ENCODE measurements at places on chromosomes 11 and 22.

DNA sequence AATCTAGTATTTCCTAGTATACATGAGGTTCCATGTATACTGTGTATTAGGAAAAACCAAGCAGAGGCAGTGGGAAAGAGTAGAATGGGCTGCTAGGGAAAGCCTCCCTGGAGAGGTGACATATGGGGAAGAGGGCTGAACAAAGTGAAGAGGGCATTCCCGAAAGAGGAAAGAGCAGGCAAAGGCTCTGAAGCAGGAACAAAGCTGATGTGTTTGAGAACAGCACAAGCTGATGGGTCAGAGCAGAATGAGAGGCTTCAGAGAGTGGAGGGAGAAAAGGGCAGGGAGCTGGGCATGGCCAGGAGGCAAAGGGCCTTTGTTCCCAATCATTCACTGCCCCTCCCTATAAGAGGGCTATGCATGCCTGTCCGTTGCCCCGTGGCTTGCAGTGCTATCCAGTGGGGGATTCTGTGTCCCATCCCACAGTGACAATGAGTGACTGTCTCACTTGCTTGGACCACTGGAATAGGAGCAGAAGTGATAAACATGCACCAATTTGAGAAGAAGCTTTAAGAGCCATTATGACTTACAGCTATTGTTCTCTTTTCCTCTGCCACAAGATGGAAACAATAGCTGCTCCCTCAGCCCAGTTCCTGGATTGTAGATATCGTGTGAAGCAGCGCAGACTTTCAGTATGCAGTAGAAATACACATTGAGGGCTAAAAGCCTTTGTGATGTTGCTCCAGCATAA, 39.6 kb downstream of the GALNT18 start:
- DNase-seq = no peak

DNA sequence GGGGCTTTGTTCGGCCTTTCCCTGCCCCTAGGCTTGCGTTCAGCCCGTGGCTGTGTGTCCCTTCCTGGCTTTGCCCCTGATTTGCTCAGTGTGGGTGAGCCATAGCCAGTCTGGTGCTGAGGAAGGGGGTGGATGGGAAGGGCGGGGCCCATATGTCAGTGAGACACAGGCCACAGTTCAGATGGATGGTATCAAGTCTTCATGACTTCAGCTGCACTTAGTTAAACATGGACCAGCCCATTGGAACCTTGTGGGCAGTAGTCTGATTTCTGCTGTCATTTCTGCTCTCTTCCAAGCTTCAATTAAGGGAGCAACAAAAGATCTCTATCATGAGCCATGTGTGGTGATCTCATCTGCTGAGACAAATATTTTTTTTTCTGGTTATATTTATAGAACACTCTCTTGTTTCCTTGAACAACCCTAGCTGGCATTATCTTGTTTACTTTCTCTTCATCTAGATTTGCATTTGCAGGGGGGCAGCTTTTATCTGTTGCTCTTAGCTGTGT, 21.6 kb upstream of the PEX26 start:
- DNase-seq = no peak

GRCh38 chr11:96084610-96085318, 160.9 kb upstream of the MTMR2 start:
- DNase-seq = no peak

GRCh38 chr11:134447696-134448095, 35.7 kb upstream of the B3GAT1 start:
- DNase-seq = no peak

GRCh38 chr11:9285850-9286587, 20.9 kb upstream of the DENND5A start:
- no peak for DNase-seq

DNA sequence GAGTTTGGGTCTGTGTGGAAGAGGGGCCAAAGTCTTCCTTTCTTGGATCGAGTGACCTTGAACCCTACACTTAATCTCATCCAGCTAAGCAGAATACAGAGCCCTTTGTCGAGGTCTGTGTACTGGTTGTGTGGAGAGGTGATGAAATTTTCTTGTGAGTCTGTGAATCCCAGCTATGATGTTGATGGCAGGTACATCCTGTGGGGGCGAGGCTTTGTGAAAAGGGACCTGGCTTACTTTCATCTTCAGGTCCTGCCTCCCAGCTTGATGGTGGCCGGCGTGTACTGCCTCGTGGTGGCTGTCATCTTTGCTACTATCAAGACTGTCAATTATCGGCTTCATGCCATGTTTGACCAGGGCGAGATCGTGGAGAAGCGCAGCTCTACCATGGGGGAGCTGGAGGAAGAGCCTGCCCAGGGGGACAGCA, 1.0 kb downstream of the PCNX3 start:
- DNase-seq = no peak

GRCh38 chr22:30490399-30490798, 15.1 kb downstream of the SEC14L4 start:
- no peak for DNase-seq

- DNase-seq = peak; percentile 14
Observed at GRCh38 chr11:101797335-101797734, 117.5 kb upstream of the CEP126 start.

GRCh38 chr11:9803685-9804418, 140.0 kb downstream of the SWAP70 start:
- DNase-seq = peak; percentile 31

GRCh38 chr11:2159536-2160413, 1.2 kb downstream of the INS start:
- DNase-seq = no peak

DNA sequence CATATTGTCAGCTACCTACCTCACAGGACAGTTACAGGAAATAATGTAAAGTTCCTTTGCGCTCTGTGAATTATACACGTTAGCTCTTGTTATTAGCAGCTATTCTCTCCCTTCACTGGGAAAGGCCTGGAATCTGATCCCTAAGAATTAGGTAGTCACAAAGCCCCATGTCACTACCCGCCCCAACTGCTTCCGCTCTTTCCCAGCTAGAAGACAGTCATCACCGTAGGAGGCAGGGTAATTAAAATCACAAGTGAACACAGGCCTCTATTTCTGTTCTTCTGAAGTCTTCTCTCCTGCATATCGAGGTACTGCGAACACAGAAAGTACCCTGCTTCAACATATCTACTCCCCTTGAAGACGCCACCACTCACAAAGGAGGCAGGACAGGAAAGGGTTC, 12.6 kb upstream of the AHNAK start:
- no peak for DNase-seq

DNA sequence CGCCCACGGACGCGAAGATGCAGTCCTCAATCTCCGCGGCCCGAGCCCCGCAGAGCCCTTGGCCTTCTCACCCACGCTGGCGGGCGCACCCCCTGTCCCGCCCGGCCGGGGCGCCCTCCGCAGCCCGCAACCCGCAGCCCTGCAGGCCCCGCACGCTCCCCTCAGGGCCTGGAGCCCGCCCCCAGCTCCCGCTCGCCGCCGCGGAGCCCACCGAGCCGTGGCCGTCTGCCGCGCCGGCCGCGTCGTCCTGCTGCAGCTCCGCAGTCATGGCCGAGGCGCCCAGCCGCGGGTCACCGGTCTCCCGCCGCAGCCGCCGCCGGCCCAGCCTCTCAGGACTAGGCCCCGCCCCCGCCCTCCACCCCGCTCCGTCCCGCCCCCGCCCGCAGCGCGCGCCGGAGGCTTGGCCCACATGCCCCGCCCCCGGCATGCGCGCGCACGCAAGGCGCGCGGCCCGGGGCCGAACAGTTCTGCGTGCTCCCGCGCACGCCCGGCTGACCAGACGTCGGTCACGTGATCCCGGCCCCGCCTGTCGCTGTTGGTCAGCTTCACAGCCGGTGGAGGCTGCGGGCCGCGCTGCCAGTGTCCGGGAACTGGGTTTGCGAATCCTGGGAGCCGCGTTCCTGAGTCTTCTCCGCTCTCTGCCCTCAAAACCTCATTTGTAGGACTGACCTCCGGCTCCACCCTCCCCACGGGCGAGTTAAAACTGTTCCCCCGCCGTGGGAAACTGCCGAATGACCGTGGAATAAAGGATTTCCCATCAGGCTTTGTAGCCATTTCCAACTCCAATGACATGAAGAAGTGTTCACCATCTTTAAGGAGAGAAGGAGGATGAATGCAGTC, at the start of gene USP28:
Gene USP28, minus strand, starts transcription at position 339 of the 840 bp plus-strand sequence. Its CDS starts 71 bp downstream, at position 268.
- peak; percentile 94 for DNase-seq

DNA sequence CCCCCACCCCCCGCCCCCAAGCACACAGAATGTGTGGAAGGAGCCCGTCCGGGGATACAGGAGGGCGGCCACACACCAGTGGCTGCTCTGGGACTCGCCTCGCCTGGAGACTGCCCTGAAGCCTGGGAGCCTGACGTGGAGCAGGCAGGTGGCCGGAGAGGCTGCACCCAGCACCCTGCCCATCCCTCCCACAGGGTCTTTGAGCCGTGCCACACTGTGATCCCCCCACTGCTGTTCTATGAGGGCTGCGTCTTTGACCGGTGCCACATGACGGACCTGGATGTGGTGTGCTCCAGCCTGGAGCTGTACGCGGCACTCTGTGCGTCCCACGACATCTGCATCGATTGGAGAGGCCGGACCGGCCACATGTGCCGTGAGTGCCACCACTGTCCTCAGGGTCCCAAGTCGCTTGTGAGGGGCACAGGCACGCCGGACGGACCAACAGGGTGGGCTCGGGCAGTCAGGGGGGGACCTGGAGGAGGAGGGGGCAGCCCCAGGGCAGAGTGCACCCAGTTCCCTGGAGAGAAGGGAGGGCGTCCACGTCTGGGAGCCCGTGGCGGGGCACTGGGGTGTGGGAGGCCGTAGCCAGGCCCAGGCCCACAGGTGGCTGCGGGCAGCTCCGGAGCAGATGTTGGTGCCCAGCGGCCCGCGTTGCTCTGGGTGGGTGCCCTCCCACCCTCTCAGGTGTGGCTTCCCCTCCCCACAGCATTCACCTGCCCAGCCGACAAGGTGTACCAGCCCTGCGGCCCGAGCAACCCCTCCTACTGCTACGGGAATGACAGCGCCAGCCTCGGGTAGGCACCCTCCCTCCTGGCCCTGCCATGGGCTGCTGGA, 27.0 kb upstream of the MUC5B start:
- DNase-seq = no peak

GRCh38 chr11:19328586-19329311, 88.0 kb upstream of the E2F8 start:
- DNase-seq = no peak

- peak; percentile 50 for DNase-seq
Observed at GRCh38 chr22:17576470-17576869, 13.2 kb downstream of the SLC25A18 start.

DNA sequence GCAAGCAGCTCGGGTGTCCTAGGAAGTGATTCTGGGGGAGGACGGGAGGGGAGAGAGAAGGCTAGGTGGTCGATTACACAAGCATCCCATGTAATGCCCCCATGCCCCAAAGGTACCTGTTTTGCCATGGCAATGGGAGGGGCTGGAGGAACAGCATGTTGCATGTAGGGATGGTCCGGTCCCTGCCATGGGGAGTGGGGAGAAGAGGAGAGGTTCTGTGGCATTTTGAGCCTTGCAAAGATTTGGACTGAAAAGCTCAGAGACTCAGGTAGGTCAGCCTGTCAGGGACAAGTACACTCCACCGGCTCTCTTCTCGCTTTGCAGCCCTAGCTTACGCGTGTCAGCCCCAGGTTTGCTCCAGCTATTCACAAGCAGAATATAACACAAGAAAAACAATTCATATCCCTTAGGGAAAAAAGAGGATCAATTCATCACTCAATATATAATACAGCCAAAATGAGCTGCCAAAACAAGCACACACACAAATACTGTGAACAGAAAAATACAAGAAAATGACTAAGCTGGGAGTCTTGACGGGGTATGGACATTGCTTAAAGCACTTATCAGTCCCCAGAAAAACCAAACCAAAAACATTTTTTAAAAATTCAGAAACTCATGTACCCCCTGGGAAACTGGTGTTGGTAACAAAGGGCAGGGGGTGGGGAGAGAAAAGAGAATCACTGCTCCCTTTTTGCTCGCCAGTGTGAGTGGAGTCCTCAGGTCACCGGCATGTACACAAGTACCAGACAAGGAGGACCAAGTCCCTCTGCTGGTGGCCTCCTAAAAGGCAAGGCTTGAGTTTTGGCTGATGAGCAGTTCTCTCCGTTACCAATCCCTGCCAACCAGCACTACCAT, 21.6 kb downstream of the APOL5 start:
- no peak for DNase-seq

GRCh38 chr11:121557348-121557747, 104.6 kb upstream of the SORL1-AS1 start:
- no peak for DNase-seq

DNA sequence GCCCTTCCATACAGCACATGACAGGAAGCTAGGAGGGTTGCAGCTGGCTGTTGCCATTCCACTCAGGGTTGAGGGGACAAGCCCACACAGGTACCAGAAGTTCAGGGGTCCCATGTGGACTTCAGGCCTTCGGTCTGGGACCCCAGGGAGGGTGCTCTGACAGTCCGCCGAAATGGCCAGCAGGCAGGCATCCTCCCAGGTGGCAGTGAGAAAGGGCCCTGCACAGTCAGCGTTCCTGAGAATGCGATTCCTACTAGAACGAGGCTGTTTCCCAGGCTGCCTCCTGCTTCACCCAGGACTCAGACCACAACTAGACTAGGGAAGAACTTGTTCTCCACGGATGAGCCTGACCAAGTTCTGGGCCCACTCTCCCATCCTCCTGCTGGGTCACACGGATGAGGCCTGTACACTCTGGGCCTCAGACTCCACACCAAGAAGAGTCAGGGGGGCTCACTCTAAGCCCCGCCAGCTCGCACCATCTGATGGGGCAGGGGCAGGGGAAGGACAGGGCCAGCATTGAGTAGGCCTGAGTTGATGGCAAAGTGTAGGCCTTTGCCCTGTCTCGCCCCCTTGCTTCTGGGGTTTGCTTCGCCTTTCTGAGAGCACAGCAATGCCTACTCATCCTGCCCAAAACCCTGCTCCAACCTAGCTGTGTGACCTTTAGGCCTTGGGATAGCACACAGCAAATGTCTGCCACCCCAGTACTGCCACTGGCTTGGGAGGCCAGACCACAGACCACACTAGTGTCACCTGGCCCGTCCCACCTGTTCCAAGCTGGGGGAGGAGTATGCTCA, 14.0 kb downstream of the KCNQ1OT1 start:
- DNase-seq = no peak

GRCh38 chr11:134644476-134645456, 232.7 kb upstream of the B3GAT1 start:
- DNase-seq = no peak

- no peak for DNase-seq
Observed at GRCh38 chr11:121414141-121414913, 37.8 kb upstream of the SORL1 start.
